ENCODE measurements at places on chromosomes 5 and 9.

GRCh38 chr9:83707518-83707767, 315 bp downstream of the UBQLN1 start:
- no peak for DNase-seq

DNA sequence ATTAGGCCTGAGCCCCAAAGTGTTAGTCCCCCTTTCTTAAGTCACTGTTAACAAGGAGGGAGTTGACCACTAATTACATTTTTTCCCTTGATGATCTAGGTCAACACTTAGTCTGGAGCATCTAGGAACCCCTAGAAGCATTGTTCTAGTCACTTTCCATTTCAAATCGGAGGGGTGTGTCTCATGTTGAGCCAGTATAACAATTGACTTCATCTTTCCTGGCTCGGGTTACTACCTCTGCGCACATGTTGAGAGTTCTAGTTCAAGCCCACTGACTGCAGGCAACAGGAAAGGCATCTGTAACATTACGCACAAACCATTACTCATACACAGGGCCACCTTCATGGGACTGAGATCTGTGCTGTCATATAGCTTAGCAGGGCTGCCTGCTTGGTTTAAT, 164.9 kb downstream of the NTRK2 start:
- no peak for DNase-seq

DNA sequence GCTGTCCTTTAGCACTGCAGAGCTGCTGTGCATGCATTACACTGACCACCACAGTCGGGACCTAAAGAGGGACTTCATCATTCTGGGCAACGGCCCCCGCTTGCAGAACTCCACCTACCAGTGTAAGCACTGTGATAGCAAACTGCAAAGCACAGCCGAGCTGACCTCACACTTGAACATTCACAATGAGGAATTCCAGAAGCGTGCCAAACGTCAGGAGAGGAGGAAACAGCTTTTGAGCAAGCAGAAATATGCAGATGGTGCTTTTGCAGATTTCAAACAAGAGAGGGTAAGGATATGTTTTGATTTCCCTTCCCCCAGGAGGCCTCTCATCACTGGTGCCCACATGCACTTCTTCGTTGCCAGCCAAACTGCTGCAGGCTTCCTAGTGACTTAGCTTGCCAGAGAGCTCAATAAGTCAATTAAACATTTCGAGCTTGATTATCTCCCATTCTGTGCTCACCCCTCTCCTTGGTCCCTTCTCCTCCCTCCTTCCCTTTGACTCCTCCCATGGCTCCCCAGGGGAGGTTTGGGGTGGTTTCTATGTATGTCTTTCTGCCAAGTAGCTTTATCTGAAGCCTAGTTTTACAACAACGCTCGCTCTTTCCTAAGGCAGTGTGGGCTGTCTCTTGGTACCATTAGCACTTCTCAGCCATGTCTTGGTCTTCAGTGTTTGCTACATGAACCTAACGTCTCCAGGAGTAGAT, 66.7 kb downstream of the ZNF462 start:
- DNase-seq, result no peak

DNA sequence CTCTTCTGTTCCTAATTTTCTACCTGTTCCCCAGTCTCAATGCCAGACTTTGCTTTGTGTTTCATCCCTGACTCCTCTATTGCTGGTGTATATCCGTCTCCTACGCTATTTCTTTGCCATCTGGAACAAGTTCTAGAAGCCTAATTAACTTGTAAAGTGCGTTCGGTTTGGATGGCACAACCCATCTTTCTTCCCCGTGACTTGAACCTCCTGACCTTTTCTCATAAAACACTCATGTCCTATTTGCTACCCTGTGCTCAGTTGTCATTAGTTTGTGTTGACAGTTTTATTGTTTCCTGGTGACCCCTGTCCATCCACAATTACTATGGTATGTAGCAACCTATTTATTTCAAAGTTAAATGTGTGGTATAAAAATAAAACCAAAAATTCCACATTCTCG, 323.5 kb downstream of the TLE4 start:
- DNase-seq, result no peak

GRCh38 chr5:179696603-179697002, 2.2 kb upstream of the CANX start:
- DNase-seq, result no peak

GRCh38 chr9:8649160-8649559, 849.6 kb upstream of the DMAC1 start:
- peak; percentile 38 for DNase-seq

GRCh38 chr5:119379942-119380547, 24.2 kb downstream of the TNFAIP8 start:
- no peak for DNase-seq

- DNase-seq, result no peak
These were observed 53.9 kb upstream of the SUSD3 start for GRCh38 chr9:93004561-93004960.

DNA sequence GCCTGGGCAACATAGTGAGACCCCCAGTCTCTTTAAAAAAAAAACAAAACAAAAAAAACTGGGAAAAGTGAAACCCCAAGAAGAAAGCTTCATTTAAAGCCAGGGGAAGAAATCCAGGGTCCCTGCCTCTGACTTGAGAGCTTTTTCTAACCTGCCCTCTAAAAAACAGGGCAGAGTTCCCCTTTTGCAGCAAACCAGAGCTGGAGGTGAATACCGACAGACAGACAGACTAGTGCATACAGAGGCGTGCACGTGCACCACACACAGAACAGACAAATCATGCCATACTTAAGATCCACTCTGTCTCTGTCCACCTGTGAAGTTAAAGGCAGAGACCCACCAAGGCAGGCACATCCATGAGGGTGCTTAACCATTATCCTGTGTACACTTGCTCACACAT, 11.7 kb upstream of the AQP3 start:
- DNase-seq, result no peak

- no peak for DNase-seq
These were observed 54.0 kb upstream of the CXCL14 start for GRCh38 chr5:135632798-135633197.

- peak; percentile 81 for DNase-seq
These were observed 98.6 kb downstream of the FBXW11 start for GRCh38 chr5:171907725-171908343.

DNA sequence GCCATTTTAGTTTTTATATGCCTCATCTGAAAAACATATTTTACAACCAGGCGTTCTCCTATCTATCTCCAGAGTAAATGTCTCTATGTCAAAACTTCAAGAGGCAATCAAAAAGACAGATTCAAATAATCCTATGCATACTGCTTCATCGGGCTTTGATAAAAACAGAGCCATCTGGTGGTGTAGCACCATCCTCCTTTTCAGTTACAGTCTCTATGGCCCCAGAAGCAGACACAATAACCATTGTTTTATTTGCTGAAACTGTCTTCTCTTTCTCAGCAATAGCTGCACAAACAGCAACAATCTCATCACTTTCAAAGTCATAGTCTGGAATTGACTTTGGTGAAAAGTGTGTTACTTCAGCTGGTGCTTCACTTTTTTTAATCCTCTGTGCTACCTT, 36.3 kb downstream of the PTGER4 start:
- DNase-seq, result no peak

All from inflammatory macrophage treated with lipopolysaccharide for 1 hour (primary cell).